Endothelial cell of umbilical vein (primary cell): ENCODE measurements at places on chromosomes 4 and X.

- no peak for DNase-seq
Measured at GRCh38 chrX:7109838-7110793, 37.4 kb upstream of the STS start.

DNA sequence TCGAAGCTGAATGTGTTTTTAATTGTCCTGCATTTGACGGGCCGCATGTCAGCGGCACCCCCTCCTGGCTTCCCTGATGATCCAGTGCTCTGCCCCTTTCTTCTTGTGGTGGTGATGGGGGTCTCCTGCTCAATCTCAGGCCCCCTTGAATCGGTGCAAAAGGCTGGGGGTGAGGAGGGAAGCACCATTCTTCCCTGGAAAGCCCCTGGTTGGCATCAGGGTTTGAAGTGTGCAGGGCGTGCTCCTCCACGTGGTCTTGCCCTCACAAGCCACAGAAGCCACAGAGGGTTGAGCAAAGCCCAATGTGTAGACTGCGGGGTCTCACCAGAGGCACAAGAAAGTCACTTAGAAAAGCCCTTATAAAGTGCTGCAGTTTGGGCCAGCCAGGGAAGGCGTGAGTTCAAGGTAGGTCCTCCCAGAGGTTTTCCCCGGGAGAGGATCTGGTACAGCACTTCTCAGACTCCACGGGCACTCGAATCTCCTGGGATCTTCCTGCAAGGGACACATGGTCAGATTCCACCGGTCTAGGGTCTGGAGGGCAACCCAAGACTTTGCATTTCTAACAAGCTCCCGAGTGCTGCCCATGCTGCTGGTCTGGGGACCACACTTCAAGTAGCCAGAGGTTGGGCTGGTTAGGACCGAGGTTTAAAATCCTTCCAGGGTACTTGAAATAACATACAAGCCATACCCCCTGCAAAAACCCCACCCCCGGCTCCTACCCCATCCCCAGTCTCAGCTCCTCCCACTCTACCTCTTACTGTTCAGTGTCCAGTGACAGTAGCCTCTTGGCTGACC, 35.1 kb downstream of the PSAPL1 start:
- no peak for DNase-seq

DNA sequence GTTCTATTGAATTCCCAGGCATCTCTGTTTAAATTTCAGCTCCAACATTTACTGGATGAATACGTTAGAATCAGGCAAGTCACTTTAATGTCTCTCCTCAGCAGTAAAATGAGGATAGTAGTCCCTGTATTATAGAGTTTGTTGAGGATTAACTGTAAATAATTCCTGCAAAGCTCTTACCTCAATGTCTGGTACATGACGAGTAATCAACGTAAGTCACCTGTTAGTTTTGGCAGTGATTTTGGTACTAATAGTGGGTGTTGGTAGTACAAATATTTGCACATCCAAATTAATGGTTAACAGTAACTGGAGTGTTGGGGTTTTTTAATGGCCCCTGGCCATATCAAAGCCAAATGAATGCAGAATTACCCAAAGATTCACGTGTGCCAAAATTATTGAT, 189.8 kb upstream of the GALNT7 start:
- DNase-seq: no peak

GRCh38 chr4:128861856-128862518, 52.5 kb downstream of the JADE1 start:
- no peak for DNase-seq

DNA sequence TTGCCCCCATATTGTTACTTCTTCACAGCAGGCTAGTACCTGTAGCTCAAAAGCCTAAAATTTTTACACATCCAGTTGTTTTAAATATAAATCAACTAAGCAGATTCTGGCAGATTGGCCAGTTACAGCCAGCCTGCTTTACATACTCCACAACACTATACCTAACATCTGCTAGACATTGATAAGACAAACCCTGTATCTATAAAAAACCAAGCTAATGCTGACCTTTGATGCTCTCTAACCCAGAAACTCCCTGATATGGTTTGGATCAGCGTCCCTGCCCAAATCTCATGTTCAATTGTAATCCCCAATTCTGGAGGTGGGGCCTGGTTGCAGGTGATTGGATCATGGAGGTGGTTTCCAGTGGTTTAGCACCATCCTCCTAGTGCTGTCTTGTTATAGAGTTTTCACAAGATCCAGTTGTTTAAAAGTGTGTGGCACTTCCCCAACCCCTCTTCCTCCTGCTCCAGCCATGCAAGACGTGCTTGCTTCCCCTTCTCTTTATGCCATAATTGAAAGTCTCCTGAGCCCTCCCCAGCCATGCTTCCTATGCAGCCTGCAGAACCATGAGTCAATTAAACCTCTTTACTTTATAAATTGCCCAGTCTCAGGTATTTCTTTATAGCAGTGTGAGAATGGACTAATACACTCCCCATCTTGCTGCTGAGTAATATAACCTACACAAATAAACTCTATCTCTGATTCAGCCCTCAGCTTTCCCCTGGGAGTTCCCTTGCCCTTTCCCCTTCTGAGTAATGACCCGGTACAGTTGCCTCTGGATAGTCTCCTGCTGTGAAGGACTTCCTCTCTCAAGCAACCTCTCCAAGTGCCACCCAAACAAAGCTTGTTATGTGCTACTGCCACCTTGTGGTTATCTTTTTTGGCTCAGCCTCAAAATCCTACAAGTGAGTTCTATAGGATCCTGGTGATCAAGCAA, 39.6 kb downstream of the ZCCHC13 start:
- DNase-seq: peak; percentile 90

- DNase-seq: no peak
Measured at GRCh38 chr4:17712166-17712565, 69.3 kb downstream of the FAM184B start.

DNA sequence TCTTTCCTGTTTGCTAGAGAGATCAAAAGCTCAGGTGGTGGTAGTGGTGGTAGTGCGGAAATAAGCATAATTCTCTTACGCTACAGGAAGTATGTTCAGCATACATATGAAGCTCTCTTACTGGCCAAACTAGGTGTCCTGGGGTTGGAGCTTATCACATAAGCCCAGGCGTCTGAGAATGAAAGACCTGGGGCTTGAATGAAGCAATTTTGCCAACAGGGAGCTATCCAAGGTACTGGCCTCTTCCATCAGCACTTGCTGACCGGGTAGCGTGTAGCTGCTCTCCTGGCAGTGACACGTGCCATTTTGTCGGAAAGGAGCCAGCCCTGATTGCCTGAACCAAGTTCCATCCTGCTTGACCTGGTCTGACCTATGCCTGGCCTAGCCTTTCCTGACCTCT, 65.9 kb upstream of the HPF1 start:
- peak; percentile 51 for DNase-seq

DNA sequence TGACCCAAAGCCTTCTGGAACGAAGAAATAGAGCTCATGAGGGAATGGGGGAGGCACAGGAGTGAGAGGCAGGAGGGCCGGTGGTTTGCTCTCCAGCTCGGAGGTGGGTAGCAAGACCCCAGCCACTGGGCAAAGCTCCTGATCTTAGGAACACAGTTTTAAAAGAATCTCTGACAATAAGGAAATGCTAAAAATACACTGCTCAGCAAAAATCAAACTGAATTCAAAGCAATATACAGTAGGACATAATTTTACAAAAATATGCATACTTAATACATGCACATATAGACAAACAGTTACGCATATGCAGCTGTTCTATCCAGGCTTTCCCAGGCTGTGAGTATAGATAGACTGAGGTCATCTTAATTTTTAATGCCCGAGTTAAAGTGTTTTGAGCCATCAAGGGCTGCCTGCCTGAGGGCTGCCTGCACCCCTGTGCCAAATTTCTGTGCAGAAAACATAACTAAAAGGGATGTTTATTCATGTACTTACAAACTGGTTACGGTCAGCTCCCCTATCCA, 6.9 kb downstream of the GPR50 start:
- no peak for DNase-seq

- DNase-seq: no peak
Measured at GRCh38 chr4:73613130-73613529, 7.1 kb downstream of the RASSF6 start.

DNA sequence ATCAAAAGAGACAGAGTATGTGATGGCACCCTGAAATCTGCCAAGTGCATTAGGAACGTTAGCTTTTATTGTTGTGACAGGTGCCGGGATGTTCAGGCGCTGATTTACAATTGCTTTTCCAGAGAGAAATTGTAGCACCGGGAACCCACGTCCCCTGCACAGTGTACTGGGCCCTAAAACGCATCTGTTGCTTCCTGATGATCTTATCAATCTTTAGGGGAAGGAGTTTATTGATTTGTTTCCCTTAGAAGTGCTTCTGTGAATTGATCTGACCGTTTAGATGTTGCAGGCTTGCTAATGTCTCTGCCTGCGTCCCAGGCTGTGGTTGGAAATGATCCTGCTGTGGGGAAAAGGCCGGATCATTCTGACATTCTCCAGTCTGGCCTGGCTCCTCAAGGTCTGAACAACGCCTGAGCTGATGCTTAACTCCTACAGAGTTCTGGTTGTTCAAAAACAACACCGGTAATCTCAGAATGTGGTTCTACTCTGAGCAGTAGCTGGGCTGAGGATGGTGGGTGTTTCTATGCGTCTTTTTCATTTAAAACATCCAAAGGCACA, 16.9 kb downstream of the PHOX2B start:
- DNase-seq: no peak

- DNase-seq: no peak
Measured at GRCh38 chrX:43813898-43814297, 68.4 kb downstream of the MAOB start.

DNA sequence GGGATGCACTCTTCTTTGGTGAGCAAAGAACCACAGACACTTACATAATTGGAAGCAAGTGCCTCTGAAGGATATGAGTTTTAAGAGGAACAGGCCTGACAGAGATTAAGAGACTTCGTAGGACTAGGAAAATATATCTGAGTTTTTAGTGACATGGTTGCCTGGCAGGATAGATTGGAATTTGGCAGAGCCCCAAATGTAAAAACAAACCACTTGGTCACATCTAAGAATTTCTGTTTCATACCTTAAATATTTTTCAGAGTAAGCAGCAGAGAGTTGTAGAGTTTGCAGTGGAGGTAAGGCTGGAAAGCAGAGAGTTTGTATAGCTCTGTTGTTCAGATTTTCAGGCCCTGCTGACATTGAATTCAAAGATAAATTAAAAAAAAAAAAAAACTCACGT, 150.1 kb upstream of the MAGEB2 start:
- peak; percentile 0 for DNase-seq

DNA sequence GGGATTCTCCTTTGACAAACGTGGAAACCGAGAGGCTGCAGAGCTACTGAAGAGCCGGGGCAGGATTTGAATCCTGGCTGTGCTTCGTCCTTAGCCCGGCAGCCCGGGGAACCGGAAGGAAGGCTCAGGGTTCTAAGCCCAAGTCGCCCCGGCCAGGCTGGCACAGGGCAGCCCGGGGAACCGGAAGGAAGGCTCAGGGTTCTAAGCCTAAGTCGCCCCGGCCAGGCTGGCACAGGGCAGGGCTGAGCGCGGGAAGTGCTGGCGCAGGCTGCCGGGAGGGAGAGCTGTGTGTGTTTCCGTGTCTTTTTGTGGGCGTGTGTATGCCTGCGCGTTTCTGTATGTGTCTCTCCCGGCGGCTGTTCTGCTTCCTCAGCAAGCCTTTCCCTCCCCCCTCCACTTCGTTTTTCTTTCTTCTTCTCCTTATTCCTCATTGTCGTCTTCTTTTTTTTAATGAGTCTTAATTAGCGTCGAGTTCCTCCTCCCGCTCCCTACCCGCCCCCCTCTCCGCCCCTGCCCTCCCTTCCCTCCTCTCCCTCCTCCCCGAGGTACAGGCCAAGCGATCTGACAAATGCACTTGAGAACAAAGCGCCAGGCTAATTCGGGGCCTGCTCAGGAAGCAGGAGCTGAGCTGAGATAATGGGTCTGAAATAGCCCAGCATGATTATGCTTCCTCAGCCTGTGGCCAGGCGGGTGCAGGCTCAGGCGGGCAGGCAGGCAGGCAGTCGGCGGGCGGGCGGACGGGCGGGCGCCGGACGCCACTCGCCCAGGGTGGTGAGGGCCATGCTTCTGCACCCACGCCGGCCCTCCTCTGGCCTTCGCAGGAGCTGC, 65.9 kb downstream of the EFNB1 start:
- DNase-seq: peak; percentile 88

- DNase-seq: no peak
Measured at GRCh38 chr4:113645288-113645687, 116.2 kb downstream of the CAMK2D start.

GRCh38 chr4:108120789-108121188, 47.9 kb downstream of the LEF1 start:
- DNase-seq: no peak

DNA sequence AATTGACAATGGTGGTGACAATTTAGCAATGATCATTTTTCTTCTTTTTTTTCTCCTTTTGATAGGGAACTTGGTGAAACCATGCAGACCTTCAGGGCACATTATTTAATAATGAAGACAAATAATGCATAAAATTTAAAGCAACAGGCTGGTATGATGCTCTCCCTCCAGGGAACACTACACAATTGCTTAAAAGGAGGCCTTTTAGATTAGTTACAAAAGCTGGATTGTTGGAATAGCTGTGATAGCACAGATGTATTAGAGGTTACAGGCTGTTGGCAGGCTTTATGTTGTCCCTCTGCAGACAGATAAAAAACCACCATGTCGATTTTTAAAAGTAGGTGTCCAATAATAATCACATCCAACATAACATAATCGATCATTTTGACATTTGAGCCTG, 307.0 kb downstream of the ADGRL3 start:
- DNase-seq: no peak

GRCh38 chr4:134365852-134366251, 164.3 kb upstream of the PABPC4L start:
- DNase-seq: no peak

DNA sequence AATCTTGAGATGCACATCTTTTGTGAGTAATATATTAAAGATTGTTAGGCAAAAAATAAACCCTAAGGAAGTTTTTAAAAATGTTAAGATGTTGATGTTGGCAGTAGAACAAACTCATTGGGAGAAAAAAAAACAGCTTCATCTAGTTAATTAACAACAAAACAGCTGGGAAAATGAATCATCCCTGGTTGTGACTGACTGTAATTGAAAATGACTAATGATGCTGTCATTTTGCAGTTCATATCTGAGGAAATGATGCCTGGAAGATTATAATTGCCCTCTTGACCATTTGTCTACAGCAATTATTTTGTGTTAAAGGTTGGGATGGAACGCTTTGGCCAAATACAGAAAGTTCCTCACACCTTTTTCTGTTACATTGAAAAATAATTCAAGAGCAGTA, 760.4 kb upstream of the FTHL17 start:
- DNase-seq: peak; percentile 43
